ENCODE measurements at places on chromosomes 4 and X.
A peak's percentile ranks its signal among the peaks of the same experiment; 100 is the strongest.

GRCh38 chr4:19752599-19752998 is 499.1 kb upstream of the SLIT2 start:
- DNase-seq, result no peak

DNA sequence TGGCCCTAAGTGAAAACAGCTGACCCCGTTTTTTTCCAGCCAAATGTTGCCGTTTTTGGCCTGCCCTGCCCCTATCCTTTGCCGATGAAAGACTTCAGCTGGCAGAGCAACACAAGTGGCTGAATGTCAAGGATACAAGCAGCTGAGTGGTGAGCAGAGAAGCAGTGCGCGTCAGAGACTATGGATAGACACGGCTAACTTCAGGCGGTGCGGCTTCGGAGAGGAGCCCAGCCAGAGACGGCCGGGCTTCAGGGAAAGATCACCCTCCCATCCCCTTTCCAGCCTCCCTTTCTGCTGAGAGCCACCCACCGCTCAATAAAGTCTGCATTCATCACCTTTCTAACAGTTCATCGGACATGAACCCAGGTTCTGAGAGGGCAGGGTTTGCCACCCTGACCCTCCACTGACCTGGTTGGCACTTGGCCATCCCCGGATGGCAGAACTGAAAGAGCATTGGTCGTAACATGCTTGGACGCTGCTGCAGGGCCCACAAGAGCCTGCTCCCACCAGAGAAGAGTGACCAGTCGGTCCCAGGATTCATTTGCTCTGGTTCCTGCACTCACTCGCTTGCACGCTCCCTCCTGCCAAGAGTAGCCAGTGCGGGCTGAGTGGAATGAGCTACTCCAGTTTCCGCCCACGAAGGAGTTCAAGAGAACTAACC is 125.8 kb downstream of the PPEF1 start:
- DNase-seq, result no peak

GRCh38 chrX:28229217-28229616 is 248.0 kb upstream of the DCAF8L1 start:
- no peak for DNase-seq

GRCh38 chrX:3585719-3586118 is 127.7 kb downstream of the PRKX start:
- no peak for DNase-seq

DNA sequence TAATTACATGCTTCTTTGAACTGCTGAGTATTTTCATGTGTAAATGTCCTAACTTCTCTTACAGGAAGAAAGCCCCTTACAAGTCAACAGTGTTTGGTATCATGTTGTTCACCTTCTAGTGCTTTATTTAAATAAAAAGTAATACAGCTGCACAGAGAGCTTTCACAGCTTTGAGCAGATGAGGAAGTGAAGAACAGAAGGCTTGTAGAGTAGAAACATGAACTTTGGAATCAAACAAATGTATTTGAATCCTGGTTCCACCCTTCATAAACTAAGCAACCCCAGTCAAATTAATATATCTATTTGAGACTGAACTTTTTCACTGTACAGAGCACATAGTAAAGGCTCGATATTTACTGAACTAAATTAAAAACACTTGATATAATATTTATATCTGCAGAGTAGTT is 120.5 kb downstream of the CAMK2D start:
- no peak for DNase-seq

- DNase-seq, result no peak
These were observed 47.2 kb upstream of the TMEM33 start for GRCh38 chr4:41887821-41888686.

DNA sequence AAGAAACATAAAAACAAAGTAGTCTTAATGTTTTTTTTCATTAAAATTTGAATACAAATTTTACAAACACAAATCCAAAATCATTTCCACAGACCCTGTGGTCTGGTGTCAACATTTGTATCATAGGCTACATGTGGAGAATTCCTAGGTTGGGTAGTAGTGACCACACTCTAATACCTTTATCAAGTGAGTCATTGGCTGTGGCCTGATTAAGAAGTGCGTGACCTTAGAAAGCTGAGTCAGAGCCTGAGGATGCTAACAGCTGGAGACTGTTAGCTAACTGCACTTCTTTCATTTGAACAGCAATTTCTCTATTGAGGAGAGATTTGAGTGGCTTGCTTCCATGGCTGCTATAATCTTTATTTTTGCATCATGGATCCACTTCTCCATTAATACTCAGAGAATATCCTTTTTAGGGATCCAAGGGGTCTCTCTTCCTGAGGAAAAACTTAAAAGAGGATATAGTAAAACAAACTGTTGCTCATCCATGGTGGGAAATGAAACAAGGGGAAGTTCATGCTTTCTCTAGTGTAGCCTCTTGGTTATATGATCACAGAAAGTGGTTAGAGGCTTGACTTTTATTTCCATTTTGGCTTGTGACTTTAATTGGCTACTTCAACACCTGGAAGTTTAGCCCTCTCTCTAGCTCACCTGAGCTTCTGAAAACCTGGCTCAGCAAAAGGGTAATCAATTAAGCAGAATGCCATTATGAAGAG is 335.8 kb downstream of the PABPC4L start:
- no peak for DNase-seq

DNA sequence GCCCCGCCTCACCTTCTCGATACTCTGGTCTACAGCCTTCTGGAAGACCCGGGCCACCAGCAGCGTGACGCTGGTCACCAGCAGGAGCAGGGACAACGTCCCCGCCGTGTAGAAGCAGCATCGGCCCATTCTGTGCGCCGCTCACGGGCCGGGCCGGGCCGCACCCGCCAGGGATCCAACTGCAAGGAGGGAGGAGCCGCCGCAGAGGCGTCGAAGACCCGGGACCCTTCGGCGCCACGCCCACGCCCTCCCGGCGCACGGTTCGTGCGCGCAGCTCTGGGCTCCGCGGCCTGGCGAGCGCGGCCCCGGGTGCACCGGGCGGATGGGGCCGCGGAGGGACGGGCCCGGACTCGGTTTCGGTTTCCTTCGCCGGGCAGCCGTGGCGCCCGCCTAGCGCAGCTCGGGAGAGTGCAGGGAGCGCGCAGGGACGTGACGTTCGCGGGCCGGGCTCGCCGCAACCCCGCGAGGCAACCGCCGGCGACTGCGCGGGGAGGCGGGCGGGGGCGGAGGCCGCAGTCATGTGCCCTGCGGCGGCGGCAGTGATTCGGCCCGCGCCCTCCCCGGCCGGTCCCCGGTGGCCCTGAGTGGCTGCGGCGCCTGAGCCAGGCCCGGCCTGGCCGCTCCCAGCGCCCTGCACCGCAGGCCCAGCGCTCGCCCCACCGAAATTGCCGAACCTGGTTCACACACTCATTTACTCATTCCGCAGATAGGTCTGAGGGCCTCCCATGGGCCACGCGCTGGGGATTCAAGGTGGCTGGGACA is at the start of gene SCARB2:
TSS of gene SCARB2 (minus strand) at position 410 of the 762 bp plus-strand sequence. CDS start at position 129, 281 bp downstream.
- peak; percentile 66 for DNase-seq

GRCh38 chrX:23626651-23627050 is 40.6 kb upstream of the PRDX4 start:
- DNase-seq, result no peak

GRCh38 chrX:8919801-8920200 is 114.1 kb downstream of the FAM9B start:
- no peak for DNase-seq

DNA sequence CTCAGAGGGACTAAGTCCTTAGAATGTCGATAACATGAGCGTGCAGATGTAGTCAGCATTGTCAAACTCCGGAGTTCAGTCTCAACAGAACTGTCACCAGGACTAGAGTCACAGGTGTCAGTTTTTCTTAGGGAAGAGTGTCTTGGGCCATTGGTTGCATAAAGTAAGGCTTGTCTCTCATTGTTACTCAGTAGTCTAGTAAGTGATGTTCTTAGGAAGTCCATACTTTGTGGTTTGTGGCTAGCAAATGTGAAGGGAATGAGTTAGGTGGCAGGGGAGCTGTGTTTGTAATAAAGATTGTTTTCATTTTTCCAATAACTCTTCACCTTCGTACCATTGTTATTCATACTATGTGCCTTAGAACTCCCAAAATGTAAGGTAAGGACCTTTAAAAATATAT is 119.6 kb downstream of the AFF2 start:
- DNase-seq, result no peak

GRCh38 chrX:39262641-39263040 is 461.4 kb downstream of the MID1IP1 start:
- no peak for DNase-seq

GRCh38 chr4:151163855-151164254 is 64.4 kb downstream of the RPS3A start:
- DNase-seq, result no peak
